Right cardiac atrium (tissue), 5 donors: ENCODE measurements at places on chromosomes 7 and 10.

DNA sequence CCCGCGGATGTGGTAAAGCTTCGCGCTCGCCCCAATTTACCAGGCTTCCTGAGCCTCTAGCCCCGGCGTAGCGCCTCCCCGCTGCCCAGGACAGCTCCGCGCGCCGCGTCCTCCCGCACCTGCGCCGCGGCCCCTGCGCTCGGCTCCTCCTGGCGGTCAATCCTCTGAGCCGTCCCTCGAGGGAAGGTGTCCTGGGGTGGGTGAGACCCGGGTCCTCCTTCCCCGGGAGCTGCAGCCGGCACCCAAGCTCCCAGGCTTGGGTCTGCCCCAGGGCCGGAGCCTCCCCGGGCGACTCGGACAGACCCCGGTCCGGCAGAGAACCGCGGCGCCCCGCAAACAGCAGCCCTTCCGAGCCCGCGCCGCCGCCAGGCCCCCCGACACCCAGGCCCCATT lies 512 bp downstream of the OSBPL3 start:
- DNase-seq, result peak; percentile 86

GRCh38 chr7:44727158-44727936 lies 21.3 kb upstream of the ZMIZ2 start:
- peak; percentile 65 for DNase-seq

DNA sequence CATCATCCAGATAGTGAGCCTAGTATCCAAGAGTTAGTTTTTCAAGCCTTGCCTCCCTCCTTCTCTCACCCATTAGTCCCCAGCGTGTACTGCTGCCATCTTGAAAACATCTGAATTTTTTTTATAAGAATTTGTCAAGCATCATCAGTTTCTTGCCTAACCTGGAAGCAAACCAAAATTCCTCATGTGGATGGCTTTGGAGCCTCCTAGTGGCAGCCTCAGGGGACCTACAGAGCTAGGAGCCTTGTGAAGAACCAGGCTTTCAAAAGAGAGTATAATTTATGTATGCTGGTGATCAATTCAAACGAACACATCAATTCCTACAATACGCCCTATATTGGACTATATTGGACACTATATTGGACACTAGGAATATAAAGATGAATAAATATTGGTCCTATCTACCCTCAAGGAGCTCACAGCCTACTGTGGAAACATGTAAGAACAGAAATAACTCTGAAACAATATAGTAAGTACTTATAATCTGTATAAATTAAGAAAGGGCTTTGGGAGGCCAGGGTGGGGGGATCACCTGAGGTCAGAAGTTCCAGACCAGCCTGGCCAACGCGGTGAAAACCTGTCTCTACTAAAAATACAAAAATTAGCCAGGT lies 63.4 kb downstream of the HPSE2 start:
- no peak for DNase-seq

DNA sequence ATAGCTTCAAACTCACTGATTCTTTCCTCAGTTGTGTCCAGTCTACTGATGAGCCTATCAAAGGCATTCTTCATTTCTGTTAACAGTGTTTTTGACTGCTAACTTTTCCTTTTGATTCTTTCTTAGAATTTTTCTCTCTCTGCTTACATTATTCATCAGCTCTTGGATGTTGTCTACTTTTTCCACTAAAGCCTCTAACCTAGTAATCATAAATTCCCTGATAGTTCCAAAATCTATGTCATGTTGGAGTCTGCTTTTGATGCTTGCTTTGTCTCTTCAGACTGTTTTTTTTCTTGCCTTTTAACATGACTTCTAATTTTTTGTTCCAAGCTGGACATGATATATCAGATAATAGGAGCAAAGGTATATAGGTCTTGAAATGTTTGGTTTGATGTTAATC lies 78.0 kb downstream of the ADAM22 start:
- DNase-seq, result no peak

GRCh38 chr7:47186316-47186715 lies 395.6 kb downstream of the TNS3 start:
- DNase-seq, result no peak

GRCh38 chr10:98033515-98033914 lies 3.1 kb upstream of the CRTAC1 start:
- DNase-seq, result no peak

DNA sequence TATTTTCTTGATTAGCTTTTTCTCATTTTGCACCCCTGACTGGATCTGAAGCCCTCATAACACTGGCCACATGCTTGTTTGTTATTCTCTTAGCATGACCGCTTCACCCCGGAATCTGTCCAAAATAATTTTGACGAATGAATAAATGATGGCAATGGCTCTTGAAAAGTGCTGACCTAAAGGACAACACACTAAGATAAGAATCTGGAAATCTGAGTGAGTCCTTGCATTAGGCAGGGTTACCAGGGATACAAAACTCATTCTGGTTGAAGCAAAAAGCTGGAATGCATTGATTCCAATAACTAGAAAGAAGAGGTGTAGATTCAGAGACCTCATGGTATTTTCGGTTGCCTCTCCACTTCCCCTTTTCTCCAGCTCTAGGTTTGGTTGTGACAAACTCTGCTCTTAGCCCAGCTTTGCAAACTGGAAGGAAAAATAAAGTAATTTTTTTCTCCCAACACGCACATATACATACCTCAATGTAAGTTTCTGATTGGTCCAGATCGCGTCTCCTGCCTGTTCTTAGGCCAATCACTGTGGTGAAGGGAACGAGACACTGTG lies 157.4 kb downstream of the SKIDA1 start:
- no peak for DNase-seq

GRCh38 chr10:74337330-74338016 lies 186.5 kb downstream of the ADK start:
- no peak for DNase-seq

DNA sequence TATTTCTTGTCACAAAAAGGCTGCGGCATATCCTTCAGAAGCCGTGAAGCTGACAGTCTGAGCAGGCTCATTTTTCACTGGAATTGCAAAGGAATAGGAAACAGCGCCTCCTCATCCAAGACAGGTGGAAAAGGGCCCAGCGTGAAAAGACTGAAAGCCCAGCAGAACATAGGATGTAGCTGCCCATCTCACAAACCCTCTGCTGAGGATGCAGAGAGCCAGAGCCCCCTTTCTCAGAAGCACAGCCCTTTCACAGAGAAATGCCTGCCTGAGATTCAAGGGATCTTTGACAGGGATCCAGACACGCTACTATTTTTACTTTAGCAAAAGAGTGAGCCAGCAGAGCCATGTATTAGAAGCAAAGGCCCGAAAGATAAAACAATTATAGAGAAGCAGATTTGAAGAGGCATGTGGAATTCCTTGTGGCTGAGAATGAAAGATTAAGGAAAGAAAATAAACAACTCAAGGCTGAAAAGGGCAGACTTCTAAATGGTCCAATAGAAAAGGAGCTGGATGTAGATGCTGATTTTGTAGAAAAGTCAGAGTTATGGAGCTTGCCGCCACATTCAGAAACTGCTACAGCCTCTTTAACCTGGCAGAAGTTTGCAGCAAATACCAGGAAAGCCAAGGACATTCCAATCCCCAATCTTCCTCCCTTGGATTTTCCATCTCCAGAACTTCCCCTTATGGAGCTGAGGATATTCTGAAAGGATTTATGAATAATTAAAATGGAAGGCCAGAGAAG lies 36.9 kb downstream of the GDI2 start:
- DNase-seq, result no peak

DNA sequence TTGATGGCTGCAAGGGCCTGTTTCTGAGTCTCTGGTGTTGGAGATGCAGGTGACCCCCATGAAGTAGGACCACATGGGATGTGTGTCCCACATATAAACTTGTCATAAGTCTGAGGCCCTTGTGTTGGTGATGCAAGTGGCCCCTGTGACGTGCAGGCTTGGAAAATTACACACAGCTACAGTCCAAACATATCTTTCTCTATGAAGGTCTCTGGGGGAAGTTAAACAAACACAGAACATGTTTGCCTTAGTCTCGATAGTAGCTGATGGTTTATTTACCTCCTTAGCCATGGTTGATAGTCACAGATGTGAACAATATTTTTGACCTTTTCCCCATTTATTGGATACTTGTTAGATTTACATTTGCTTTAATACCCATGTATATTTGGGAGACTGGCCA lies 64.7 kb downstream of the ADCY1 start:
- no peak for DNase-seq

DNA sequence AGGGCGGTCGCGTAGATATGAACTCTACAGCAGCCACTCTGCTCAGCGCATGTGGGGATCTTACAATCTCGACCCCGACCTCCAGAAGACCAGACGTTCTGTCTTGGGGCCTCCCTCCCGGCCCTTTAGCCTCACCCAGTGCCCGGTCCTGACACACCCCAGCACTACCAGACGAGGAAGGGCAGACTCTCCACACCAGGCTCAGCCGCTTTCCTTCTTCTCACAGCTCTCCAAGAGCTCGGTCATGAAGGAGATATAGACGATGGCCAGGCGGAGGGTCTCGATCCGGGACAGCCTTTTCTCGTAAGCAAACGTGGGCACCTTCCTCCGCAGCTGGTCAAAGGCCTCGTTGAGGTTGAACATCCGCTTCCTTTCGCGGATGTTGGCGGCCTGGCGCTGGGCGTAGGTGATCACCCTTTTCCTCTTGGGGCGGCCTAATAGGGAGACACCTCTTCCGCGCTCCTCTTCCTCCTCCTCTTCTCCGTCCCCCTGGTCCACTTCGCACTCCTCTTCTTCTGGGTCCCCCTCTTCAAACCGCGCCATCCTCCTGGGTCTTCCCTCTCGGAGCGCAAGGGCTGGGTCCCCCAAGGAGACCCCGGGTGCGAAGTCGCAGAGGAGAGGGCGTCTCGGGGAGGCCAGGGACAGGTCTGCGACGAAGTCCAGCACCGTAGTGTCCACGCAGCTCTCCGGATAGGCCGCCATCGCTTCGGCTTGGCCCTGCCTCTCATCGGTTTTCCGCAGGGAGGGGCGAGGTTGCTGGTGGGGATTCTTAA lies at the start of gene FERD3L:
TSS of gene FERD3L (minus strand) at position 761 of the 773 bp plus-strand sequence. CDS start at position 702, 59 bp downstream.
- no peak for DNase-seq

DNA sequence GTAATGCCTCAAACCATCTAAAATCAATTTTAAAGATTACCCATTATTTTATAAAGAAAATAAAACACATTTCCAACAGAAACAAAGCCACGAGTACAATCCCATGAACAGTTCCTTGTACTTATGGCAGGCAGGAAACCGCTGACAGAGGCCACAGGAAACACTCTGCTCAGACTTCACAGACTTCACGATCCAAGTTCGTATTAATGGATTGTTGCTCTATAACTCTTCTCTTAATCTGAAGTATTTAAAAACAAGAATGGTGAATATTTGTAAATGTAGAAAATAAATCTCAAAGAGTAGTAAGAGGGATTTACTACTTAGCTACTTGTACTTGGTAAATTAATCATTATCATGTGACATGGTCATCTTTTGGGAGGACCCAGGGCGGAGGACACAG lies 78.3 kb downstream of the SNX10 start:
- no peak for DNase-seq

GRCh38 chr7:100342765-100343164 lies 15.2 kb upstream of the PILRB start:
- no peak for DNase-seq

DNA sequence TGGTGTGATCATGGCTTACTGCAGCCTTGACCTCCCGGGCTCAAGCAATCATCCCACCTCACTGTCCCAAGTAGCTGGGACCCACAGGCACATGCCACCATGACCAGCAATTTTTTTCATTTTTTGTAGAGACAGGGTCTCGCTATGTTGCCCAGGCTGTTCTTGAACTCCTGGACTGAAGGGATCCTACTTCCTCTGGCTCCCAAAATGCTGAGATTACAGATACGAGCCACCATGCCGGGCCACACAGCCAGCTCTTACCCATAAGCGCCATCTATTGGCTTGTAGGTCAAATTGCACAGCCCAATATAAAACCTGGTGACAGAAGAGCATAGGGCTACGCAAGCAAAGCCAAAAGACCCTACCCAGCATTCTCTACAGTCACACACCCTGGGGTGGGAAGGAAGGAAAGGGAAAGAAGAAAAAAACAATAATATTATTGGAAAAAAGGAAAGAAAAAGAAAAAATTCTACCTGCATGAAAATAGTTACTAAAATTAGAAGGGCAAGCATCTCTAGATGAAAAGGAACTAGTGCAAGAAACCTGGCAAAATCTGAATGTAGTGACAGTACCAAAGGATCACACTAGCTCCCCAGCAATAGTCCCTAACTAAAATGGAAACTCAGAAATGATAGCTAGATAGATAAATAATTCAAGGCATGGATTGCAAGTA lies 29.4 kb upstream of the AMPH start:
- peak; percentile 41 for DNase-seq

GRCh38 chr10:93715345-93715744 lies 13.0 kb upstream of the FRA10AC1 start:
- no peak for DNase-seq

GRCh38 chr10:74994854-74995253 lies 116.6 kb upstream of the SAMD8 start:
- no peak for DNase-seq

GRCh38 chr7:121798453-121798840 lies 74.5 kb upstream of the PTPRZ1 start:
- DNase-seq, result no peak

- no peak for DNase-seq
These were observed 18.8 kb downstream of the CDC123 start for GRCh38 chr10:12214763-12215218.

GRCh38 chr7:157574120-157574825 lies 237.5 kb downstream of the DNAJB6 start:
- DNase-seq, result no peak

DNA sequence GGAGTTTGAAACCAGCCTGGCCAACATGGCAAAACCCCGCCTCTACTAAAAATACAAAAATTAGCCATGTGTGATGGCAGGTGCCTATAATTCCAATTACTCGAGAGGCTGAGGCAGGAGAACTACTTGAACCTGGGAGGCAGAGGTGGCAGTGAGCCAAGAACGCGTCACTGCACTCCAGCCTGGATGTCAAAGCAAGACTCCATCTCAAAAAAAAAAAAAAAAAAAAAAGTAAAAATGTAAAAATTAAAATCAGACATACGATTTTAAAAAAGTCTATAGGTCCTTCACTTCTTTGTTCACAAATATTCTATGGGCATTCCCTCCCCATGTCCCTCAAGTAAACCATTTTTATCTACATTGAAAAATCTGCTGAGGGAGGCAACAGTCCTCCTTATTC lies 34.9 kb upstream of the TLL2 start:
- DNase-seq, result peak; percentile 72

- no peak for DNase-seq
These were observed 18.6 kb upstream of the GSAP start for GRCh38 chr7:77434570-77435275.

GRCh38 chr7:112721366-112721765 lies 68.8 kb downstream of the TMEM168 start:
- no peak for DNase-seq

DNA sequence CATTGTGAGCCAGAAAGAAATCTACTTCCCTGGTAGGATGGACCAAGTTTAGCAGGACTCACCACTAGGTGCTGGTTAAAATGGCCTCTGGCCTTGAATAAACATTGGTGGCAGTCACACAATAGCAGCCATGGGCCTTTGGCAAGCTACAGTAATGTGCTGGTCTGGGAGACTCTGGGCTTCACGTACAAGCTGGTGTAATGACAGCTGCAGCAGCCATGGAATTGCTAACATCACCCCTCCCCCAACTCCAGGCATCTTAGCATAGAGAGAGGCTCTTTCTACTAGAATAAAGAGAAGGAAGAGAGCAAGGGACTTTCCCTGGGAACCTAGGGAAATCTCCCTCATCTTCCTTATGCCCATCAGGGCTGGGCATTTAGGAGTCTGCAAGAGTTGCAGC lies 205.1 kb upstream of the SEMA3A start:
- DNase-seq, result no peak

- DNase-seq, result no peak
These were observed 11.2 kb upstream of the C7orf33 start for GRCh38 chr7:148579366-148579765.
